Body of pancreas (tissue), 4 donors: ENCODE measurements at places on chromosomes 3 and 15. TPM values are rescaled to one million over a fixed set of nuclear protein-coding genes. Genes with fewer than 3 reads are reported as not detected.

ST3GAL6 gene
- total RNA-seq = 8.0 TPM

- H3K4me1 ChIP-seq = peaks cover 15% of the 10 kb centered on the region
- no peak overlapping the region for H3K27ac ChIP-seq
- no peak for DNase-seq
- no peaks in the 10 kb centered on the region for H3K36me3 ChIP-seq
These were observed 1.9 kb downstream of the TF start for GRCh38 chr3:133747907-133748639.

DNA sequence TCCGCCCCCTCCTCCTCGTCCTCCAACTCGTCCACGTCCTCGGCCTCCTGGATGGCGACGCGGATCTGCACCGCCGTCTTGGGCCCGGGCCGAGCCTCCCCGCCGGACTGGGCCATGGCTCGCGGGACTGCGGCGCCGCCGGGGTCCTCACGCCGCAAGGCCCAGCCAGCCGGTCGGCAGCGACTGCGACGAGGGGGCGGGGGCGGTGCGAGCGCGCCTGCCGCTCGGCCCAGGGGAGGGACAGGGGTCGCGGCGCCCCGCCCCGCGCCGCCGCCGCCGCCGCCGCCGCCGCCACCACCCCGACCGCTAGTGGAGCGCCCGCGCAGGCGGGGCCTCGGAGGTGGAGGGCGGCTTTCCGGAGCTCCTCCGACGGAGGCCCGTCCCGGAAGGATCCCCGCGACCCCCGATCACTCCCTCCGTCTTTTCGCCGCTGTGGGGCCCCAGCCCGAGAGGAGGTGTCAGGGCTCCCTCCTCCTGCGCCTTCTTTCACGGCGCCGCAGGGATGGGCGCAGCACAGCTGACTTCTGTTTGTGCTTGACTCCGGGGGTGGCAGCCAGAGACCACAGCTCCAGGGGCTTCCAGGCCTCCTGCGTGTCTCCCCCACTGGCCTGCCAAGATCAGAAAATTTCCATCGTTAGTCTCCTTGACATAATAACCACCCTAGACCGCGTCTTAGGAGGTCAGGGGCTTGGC is at the start of gene LARP6:
Gene LARP6 (minus strand): TSS at position 185 of the 693 bp plus-strand sequence. CDS start 69 bp downstream, at position 116.
- DNase-seq = peak; percentile 56
- H3K36me3 ChIP-seq = no peaks in the 10 kb centered on the region
- peaks cover 23% of the 10 kb centered on the region for H3K4me1 ChIP-seq
- no peaks in the 10 kb centered on the region for H3K27me3 ChIP-seq
- peak within 1 kb of the TSS; percentile 10 for H3K4me3 ChIP-seq

DNA sequence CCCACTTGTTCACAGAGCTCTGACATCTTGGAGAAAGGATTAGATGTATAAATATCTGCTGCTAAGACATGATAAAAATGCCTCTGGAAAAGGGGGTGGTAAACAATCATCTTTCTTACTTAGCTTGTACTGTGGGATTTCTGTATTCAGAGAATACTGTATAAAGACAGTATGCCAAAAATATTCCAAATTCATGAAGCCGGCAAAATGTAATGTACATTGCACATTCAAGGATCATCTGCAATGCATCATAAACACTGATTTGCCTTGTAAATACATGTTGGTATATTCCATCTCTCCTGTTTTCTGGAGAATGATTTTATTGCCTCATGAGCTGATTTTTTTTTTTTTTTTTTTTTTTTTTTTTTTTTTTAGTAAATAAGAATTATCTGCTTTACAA is 355.3 kb downstream of the ROBO1 start:
- no peak for DNase-seq
- no peaks in the 10 kb centered on the region for H3K4me1 ChIP-seq
- no peak overlapping the region for H3K4me3 ChIP-seq
- H3K36me3 ChIP-seq = no peaks in the 10 kb centered on the region

- H3K4me1 ChIP-seq = no peaks in the 10 kb centered on the region
- H3K4me3 ChIP-seq = no peak overlapping the region
These were observed 193.5 kb downstream of the ANXA2 start for GRCh38 chr15:60204131-60204885.
